ENCODE measurements at places on chromosomes 6 and 20. TPM values are rescaled to one million over a fixed set of nuclear protein-coding genes. Genes with fewer than 3 reads are reported as not detected.

GRCh38 chr6:159983641-159984080 lies 14.8 kb downstream of the IGF2R start:
- H3K4me3 ChIP-seq, result no peak overlapping the region
- no peaks in the 10 kb centered on the region for H3K27me3 ChIP-seq
- H3K4me1 ChIP-seq, result peaks cover 62% of the 10 kb centered on the region
- H3K36me3 ChIP-seq, result no peaks in the 10 kb centered on the region
- no peak for DNase-seq

GRCh38 chr20:57156011-57156729 lies 110.3 kb downstream of the BMP7 start:
- H3K36me3 ChIP-seq, result no peaks in the 10 kb centered on the region
- no peaks in the 10 kb centered on the region for H3K4me1 ChIP-seq
- H3K4me3 ChIP-seq, result no peak overlapping the region
- no peaks in the 10 kb centered on the region for H3K27me3 ChIP-seq
- H3K27ac ChIP-seq, result no peak overlapping the region
- DNase-seq, result no peak

GRCh38 chr6:2021713-2022125 lies 223.7 kb downstream of the GMDS start:
- no peak overlapping the region for H3K27ac ChIP-seq
- no peaks in the 10 kb centered on the region for H3K36me3 ChIP-seq
- no peaks in the 10 kb centered on the region for H3K27me3 ChIP-seq
- H3K4me1 ChIP-seq, result no peaks in the 10 kb centered on the region
- H3K4me3 ChIP-seq, result no peak overlapping the region

The BNIP5 gene
- total RNA-seq, result not detected

The GJA10 gene
- total RNA-seq, result not detected

DNA sequence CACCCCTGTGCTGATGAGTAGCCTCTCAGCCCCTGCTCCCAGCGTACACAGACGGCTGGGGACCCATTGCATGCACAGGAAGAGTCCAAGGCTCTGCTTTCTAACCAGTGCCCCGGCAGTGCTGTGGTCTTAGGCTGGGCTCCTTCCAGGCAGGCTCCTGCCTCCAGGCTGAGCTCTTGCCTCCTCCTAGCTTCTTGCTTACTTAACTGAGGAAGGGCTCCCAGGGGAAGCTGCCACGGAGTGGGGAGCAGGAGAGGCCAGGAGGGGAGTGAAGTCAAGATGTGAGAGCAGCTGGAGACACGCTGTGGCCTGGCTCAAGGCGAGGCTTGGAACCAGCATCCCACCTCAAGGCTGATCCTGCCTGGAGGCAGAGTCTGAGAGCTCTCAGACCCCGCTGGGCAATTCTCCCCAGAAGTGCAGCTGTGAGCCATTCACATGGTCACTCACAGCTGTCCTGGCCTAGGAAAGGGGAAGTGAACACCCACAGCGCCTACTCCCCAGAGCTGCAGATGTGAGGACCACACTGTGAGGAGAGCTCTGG lies 141.0 kb downstream of the TBXT start:
- DNase-seq, result no peak
- H3K4me1 ChIP-seq, result peaks cover 6% of the 10 kb centered on the region
- H3K36me3 ChIP-seq, result no peaks in the 10 kb centered on the region
- no peak overlapping the region for H3K4me3 ChIP-seq
- no peak overlapping the region for H3K27ac ChIP-seq

- H3K4me3 ChIP-seq, result no peak overlapping the region
- no peaks in the 10 kb centered on the region for H3K27me3 ChIP-seq
- no peaks in the 10 kb centered on the region for H3K36me3 ChIP-seq
- H3K27ac ChIP-seq, result peak overlapping the region; percentile 8
Observed at GRCh38 chr6:168956884-168957730, 296.5 kb downstream of the THBS2 start.

The OXT gene
- not detected for total RNA-seq

GRCh38 chr20:51961964-51962761 lies 159.8 kb upstream of the SALL4 start:
- H3K4me1 ChIP-seq, result peaks cover 15% of the 10 kb centered on the region
- H3K4me3 ChIP-seq, result peak overlapping the region; percentile 14
- H3K27me3 ChIP-seq, result no peaks in the 10 kb centered on the region
- H3K36me3 ChIP-seq, result no peaks in the 10 kb centered on the region

The SCUBE3 gene
- 1.6 TPM for total RNA-seq

- H3K27ac ChIP-seq, result no peak overlapping the region
- H3K36me3 ChIP-seq, result peaks cover 15% of the 10 kb centered on the region
- no peaks in the 10 kb centered on the region for H3K4me1 ChIP-seq
- DNase-seq, result no peak
- H3K27me3 ChIP-seq, result no peaks in the 10 kb centered on the region
- no peak overlapping the region for H3K4me3 ChIP-seq
Observed at GRCh38 chr20:64006490-64006889, 25.6 kb downstream of the PRPF6 start.

GRCh38 chr20:51335329-51335841 lies 207.1 kb downstream of the NFATC2 start:
- peak; percentile 41 for DNase-seq
- no peaks in the 10 kb centered on the region for H3K4me1 ChIP-seq
- H3K4me3 ChIP-seq, result no peak overlapping the region
- no peaks in the 10 kb centered on the region for H3K27me3 ChIP-seq

The CLDN20 gene
- not detected for total RNA-seq

The TFAP2A gene
- 83.9 TPM for total RNA-seq

DNA sequence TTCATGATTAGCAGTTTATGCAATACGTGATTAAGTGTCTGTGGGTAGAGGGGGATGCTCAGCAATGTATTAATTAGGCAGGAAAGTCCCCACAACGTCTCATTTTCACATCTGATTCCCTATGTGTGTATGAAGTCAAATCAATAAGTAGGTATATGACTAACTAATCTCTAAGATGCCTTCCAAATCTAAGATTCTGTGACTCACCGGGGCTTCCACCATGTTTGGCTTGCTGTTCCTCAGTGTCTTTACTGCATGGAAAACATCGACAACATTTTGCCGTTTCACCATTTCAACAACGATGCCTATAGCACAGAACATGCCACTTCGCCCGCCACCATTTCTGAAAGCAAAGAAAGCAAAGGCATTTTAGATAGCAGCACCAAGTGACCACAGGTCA lies 72.0 kb upstream of the THEMIS start:
- no peaks in the 10 kb centered on the region for H3K27me3 ChIP-seq
- peaks cover 18% of the 10 kb centered on the region for H3K4me1 ChIP-seq
- peaks cover 7% of the 10 kb centered on the region for H3K36me3 ChIP-seq

The KIF3B gene
- 67.8 TPM for total RNA-seq

- peaks cover 7% of the 10 kb centered on the region for H3K4me1 ChIP-seq
- no peaks in the 10 kb centered on the region for H3K27me3 ChIP-seq
- no peak overlapping the region for H3K4me3 ChIP-seq
- H3K27ac ChIP-seq, result no peak overlapping the region
- peaks cover 7% of the 10 kb centered on the region for H3K36me3 ChIP-seq
- DNase-seq, result no peak
Observed at GRCh38 chr20:57650756-57651483, 30.7 kb upstream of the ZBP1 start.

DNA sequence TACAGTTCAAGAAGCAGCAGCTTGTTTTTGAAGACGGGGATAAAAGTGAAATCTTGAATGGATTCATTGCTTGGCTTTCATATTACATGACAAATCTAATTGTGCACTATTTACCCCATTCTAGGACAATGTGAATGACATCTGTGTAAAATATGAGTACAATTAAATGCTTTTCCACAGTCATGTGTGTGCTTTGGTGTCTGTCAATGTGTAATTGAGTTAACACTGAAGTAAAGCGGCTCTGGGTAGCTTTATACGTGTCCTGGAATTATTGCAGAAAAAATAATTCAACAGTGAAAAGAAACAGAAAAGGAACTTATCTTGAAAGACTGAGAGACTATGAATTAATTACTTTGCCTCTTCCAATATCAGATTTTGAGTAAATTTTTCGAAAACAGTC lies 233.5 kb upstream of the HS3ST5 start:
- no peaks in the 10 kb centered on the region for H3K4me1 ChIP-seq
- H3K27me3 ChIP-seq, result no peaks in the 10 kb centered on the region

DNA sequence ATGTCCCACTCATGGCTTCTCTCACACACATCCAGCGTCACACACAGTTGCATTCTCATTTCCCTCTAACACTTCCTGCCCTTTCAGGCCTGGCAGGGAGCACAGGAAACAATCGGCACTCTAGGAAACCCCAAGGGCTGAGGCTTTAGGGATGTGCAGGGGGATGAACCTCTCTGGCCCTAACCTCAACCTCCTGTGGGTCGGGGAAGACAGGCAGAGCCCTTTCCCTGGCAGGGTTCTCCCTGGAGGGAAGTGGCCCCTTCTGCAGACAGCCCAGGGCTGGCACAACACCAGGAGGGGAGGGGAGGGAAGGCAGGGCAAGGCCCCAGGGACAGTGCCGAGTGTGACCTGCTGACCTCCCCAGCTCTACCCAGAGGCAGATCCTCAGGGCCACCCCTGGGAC lies 2.7 kb downstream of the TEAD3 start:
- H3K27ac ChIP-seq, result no peak overlapping the region
- H3K27me3 ChIP-seq, result no peaks in the 10 kb centered on the region
- no peak overlapping the region for H3K4me3 ChIP-seq
- peaks cover 23% of the 10 kb centered on the region for H3K4me1 ChIP-seq
- no peaks in the 10 kb centered on the region for H3K36me3 ChIP-seq

- no peak for DNase-seq
- H3K27me3 ChIP-seq, result peaks cover 3% of the 10 kb centered on the region
- no peaks in the 10 kb centered on the region for H3K4me1 ChIP-seq
- no peaks in the 10 kb centered on the region for H3K36me3 ChIP-seq
- H3K4me3 ChIP-seq, result no peak overlapping the region
Observed at GRCh38 chr6:113830140-113830539, 27.0 kb upstream of the MARCKS start.

DNA sequence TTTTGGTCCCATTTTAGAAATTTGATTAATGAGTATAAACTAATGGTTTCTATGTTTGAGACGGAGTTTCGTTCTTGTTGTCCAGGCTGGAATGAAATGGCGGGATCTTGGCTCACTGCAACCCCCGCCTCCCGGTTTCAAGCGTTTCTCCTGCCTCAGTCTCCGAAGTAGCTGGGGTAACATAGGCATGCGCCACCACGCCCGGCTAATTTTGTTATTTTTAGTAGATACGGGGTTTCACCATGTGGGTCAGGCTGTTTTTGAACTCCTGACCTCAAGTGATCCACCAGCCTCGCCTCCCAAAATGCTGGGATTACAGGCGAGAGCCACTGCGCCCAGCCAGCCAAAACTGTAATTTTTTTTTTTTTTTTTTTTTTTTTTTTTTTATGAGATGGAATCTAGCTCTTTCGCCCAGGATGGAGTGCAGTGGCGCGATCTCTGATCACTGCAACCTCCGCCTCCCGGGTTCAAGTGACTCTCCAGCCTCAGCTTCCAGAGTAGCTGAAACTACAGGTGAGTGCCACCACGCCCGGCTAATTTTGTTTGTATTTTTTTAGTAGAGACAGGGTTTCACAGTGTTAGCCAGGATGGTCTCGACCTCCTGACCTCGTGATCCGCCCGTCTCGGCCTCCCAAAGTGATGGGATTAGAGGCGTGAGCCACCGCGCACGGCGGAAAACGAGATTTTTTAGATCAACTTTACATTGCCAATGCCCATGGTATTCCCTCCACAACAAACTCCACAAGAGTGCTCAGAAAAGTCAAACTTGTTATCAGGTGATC lies 127.8 kb downstream of the HFE start:
- H3K27me3 ChIP-seq, result no peaks in the 10 kb centered on the region
- H3K4me1 ChIP-seq, result peaks cover 14% of the 10 kb centered on the region
- no peaks in the 10 kb centered on the region for H3K36me3 ChIP-seq
- H3K4me3 ChIP-seq, result peak overlapping the region; percentile 78
- no peak for DNase-seq

GRCh38 chr6:3665608-3666007 lies 85.9 kb downstream of the PXDC1 start:
- H3K27me3 ChIP-seq, result peaks cover 5% of the 10 kb centered on the region
- no peaks in the 10 kb centered on the region for H3K36me3 ChIP-seq
- H3K4me3 ChIP-seq, result no peak overlapping the region
- no peaks in the 10 kb centered on the region for H3K4me1 ChIP-seq
- no peak overlapping the region for H3K27ac ChIP-seq

DNA sequence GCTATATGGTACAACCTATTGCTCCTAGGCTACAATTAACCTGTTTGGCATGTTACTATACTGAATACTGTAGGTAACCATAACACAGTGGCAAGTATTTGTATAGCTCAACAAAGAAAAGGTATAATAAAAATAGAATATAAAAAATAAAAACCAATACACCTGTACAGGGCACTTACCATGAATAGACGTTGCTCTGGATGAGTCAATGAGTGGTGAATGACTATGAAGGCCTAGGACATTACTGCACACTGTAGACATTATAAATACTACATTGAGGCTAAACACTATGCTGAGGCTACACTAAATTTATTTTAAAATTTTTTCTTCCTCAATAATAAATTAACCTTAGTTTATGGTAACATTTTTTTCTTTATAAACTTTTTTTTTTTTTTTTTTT lies 18.6 kb downstream of the ELOVL5 start:
- no peak for DNase-seq
- H3K27me3 ChIP-seq, result no peaks in the 10 kb centered on the region
- peaks cover 90% of the 10 kb centered on the region for H3K4me1 ChIP-seq

DNA sequence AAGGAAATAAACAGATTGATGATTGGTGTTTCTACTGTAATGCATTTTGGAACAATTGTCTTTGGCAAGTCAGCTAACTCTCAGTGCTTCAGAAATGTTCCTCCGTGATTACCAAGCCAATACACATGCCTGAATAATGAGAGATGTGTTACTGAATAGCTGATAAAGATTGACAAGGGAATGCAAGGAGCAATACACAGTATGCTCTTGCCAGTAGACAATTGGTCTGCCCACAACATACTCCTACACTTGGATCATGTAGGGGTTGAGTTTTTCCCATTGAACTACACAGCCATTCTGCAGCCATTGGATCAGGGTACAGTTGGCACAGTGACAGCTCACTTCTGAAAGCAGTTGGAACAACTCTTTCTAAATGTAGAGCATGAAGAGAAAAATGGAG lies 5.6 kb upstream of the GJB7 start:
- no peak overlapping the region for H3K4me3 ChIP-seq
- H3K36me3 ChIP-seq, result no peaks in the 10 kb centered on the region
- no peak for DNase-seq
- H3K4me1 ChIP-seq, result no peaks in the 10 kb centered on the region
- H3K27me3 ChIP-seq, result no peaks in the 10 kb centered on the region

GRCh38 chr6:158694913-158695312 lies 45.1 kb downstream of the SYTL3 start:
- H3K27ac ChIP-seq, result no peak overlapping the region
- H3K27me3 ChIP-seq, result no peaks in the 10 kb centered on the region
- no peaks in the 10 kb centered on the region for H3K4me1 ChIP-seq

DNA sequence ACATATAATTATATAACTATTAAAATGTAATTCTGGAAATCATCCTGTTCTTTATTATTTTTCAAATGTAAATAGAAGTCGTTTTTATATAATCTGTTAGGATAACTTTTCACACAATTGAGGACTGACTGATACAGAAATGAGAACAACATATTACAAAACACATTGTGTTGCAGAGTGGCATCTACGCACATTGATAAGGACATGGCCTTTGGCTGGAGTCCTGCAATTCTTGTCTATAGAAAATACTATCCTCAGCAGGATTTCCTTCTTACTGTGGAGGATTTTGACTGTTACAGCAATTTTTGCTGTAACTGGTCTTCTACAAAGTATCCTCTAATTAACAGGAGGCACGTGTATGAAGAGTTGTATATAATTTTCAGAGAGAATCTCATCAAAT lies 19.8 kb downstream of the SH3BGRL2 start:
- no peaks in the 10 kb centered on the region for H3K36me3 ChIP-seq
- no peak overlapping the region for H3K27ac ChIP-seq
- no peak for DNase-seq
- H3K4me1 ChIP-seq, result no peaks in the 10 kb centered on the region

The DTNBP1 gene
- 29.3 TPM for total RNA-seq

The TFAP2C gene
- 2.8 TPM for total RNA-seq

The FNDC1 gene
- 0.23 TPM for total RNA-seq

The FUT9 gene
- not detected for total RNA-seq
